Breast epithelium (tissue), 4 donors: ENCODE measurements at places on chromosomes 2 and 18.

- DNase-seq, result no peak
These were observed 58.9 kb downstream of the INPP4A start for GRCh38 chr2:98503481-98504105.

GRCh38 chr2:38653715-38654527 lies 12.0 kb upstream of the GALM start:
- DNase-seq, result no peak

DNA sequence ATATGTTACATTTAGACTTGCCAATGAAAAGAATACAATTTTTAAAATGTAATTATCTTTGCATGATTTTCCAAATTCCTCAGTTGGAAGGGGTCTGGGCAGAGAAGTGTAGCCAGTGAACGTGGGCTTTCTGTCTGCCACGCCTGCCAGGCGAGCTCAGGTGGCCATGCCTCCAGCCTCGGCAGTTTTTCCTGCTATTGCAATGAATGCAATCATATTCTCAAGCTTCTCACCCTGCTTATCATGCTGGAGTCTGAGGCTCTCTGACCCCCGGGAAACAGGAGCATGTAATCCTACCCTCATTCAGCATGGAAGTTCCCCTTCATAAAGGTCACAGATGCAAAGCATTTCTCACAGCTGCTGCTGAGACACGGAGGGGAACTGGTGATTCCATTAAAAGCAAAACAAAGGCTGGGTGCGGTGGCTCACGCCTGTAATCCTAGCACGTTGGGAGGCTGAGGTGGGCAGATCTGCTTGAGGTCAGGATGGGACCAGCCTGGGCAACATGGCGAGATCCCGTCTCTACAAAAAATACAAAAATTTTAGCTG lies 154.8 kb downstream of the MBP start:
- DNase-seq, result no peak

GRCh38 chr2:15682354-15682753 lies 90.7 kb downstream of the DDX1 start:
- DNase-seq, result no peak

DNA sequence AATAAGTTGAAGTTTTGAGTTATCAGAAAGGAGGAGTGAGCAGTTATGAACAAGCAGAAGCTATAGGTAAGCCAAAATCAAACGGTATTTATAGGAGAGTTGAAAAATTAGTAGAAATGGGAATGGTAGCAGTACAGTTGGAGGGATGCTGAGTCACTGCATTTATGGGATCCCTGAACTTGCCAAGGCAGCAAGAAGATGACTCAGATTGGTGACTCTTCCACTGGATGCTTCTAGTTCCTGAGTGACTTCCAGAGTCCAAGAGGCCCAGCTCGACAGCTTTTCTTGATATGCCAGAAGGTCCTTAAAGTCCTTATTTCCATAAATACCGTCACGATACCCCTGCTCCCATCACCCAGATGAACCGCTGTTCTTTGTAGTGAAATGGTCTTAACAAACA lies 31.1 kb upstream of the ACTR3 start:
- no peak for DNase-seq
